ENCODE measurements at places on chromosomes 11 and 22.

GRCh38 chr11:20022363-20023081 is 137.8 kb downstream of the DBX1 start:
- peak; percentile 31 for DNase-seq

DNA sequence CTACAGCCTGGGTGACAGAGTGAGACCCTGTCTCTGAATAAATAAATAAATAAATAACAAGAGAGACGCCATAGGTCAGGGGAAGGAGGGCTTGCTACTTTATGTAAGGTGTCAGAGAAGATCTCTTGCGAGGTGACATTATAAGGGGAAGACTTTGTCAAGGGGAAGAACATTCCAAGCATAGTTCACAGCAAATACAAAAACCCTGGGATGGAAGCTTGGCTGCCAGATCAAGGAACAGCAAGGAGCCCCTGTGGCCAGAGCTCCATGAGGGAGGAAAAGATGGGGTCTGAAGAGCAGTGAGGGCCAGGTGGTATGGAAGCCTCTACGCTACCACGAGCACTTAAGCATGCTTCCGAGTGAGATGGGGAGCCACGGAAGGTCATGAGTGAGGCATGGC is 62.3 kb downstream of the AHNAK start:
- DNase-seq: no peak

GRCh38 chr11:82873919-82874333 is 26.3 kb downstream of the PRCP start:
- no peak for DNase-seq

- no peak for DNase-seq
These were observed at the start of gene DESI1 for GRCh38 chr22:41620589-41621098. TSS of gene DESI1 (minus strand) at chr22:41621043. CDS start at chr22:41620839, 204 bp downstream.

GRCh38 chr11:34425867-34426266 is 12.9 kb upstream of the CAT start:
- DNase-seq: no peak

GRCh38 chr22:46595545-46595944 is 24.6 kb upstream of the GRAMD4 start:
- no peak for DNase-seq

DNA sequence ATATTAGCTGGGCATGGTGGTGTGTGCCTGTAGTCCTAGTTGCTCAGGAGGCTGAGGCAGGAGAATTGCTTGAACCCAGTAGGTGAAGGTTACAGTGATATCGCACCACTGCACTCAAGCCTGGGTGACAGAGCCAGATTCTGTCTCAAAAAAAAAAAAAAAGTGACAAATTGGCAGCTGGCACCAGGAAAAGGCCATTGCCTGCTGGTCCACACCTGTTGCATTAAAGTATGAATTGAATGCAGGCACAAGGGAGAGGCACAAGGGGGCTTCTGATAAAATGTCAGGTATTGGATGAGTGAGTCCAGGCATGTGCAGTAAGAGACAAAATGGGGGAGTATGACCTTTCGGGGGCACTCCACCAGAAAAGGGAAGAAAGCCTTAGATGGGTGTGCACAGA is 28.2 kb downstream of the ZNF70 start:
- DNase-seq: no peak

GRCh38 chr11:4619514-4619913 is 11.5 kb upstream of the TRIM68 start:
- DNase-seq: no peak

GRCh38 chr11:32030875-32031503 is 59.9 kb upstream of the RCN1 start:
- no peak for DNase-seq

DNA sequence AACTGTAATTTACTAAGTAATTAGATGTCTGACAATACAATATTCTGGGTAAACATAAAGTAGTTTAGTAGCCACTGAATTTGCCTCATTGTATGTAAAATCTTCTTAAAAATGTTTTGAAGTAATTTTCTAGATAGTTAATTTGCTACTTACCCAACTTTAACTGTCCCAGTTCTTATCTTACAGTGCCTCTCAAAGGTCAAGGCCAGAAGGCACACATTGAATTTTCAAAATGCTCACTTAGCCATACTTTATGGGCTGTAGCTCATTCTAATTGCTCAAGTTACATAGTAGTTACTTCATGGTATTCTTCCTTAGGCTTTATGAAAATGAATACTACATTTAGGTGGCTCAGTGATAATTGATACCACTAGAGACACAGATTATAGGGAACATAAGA is 666.6 kb downstream of the CNTN5 start:
- DNase-seq: no peak

- DNase-seq: no peak
These were observed 16.7 kb upstream of the NAP1L4 start for GRCh38 chr11:3008746-3009336.

DNA sequence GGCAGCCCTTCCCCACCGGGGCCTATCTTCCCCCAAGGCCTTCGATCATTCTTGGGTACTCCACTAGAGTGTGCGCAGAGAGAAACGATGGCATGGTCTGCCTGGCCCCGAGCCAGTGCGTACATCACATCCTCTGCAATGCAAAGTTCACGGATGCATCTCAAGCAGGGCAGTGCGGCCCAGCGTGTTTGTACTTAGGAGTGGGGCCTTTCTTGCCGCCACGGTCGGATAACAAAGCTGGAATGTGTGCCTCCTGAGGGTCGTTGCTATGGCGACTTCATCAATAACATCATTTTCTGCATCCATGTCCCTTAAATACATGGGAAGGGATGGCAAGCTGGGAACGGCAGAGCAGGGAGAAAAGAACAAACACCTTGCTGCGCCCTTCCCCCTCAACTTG is 73.9 kb downstream of the SCUBE1 start:
- DNase-seq: no peak

DNA sequence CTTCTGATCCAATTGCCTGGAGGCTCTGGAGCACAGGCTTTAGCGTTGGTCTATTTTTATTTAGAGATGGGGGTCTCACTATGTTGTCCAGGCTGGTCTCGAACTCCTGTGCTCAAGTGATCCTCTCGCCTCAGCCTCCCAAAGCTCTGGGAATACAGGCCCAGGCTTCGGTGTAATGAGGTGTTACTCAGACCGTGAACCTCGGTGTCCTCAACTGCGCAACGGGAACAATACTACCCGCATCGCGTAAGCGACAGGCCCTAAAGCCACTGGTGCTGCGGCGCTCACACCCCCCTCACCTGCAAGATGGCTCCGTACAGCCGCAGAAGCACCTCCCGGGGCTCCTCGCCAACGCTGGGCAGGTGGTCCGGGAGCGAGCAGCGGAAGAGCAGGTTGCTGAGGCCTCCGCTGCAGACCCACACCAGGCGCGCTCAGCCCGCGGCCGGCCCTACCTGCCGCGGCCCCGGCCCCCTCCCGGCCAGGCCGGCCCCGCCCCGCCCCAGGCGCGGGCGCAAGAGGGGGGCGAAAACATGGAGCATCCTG is 628 bp downstream of the CHKB start:
- no peak for DNase-seq
